ENCODE measurements at places on chromosomes 1 and 21.

GRCh38 chr1:67612788-67613241, 72.2 kb upstream of the GADD45A start:
- DNase-seq = no peak

GRCh38 chr1:15883326-15883725, 35.8 kb downstream of the SPEN start:
- no peak for DNase-seq

DNA sequence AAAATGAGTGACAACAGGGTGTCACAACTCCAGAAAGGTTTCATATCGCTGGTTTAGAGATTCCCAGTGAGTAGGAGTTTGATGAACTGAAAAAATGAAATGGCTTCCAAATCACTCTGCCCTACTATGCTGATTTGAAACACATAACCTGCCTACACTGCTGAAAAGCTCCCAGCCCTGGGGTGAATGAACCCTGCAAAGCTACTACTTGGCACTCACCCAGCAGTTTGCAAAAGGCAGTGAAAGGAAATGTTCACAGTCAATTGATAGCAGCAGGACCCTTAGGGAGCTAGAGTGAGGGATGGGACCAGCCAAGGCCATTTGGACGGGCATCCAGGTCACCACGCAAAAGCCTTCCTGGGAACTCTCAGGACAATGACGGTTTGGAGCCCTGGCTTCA, 44.4 kb upstream of the SRP9 start:
- DNase-seq = no peak

DNA sequence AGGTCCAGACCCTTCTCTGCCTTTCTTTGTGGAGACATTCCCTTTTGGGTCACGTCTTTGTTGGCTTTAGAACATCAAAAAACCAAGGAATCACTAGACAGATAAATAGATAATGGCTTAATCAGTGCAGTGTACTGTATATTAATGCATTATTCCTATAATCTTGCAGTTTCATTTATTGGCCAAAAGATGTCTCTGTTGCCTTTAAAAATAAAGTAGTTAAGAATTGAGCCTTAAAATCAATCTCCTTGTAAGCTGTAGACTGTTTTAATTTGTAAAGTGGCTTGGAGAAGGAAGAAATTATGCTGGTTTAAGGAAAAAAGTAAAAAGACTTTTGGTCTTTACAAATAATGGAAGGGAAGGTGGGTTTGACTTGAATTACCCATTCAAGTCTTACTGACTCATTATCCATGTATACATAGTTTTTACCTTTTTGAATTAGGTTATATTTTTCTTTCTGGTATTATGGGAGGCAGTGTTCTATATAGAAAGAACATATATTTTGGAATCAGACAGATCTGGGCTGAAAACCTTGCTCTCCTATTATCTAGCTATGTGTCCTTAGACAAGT, 84.6 kb downstream of the VPS13D start:
- DNase-seq = no peak

DNA sequence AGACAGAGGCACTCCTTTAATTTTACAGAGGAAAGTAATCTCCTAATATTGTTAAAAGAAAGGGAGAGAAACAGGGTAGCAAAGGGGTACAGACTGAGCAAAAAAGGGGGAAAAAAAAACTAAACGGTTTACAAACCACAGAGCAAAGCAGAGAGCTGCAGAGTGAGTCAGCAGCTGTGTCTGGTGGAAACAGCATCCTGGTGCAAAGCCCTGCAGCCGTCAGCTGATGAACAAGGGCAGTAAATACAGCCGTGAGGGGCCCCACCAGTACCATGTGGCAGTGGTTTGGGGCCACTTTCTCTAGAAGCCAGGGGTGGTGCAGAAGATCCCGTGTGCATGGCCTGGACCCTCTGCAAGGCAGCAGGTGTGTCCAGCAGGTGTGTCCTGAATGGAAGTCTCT, 111.3 kb downstream of the ERG start:
- DNase-seq = no peak

DNA sequence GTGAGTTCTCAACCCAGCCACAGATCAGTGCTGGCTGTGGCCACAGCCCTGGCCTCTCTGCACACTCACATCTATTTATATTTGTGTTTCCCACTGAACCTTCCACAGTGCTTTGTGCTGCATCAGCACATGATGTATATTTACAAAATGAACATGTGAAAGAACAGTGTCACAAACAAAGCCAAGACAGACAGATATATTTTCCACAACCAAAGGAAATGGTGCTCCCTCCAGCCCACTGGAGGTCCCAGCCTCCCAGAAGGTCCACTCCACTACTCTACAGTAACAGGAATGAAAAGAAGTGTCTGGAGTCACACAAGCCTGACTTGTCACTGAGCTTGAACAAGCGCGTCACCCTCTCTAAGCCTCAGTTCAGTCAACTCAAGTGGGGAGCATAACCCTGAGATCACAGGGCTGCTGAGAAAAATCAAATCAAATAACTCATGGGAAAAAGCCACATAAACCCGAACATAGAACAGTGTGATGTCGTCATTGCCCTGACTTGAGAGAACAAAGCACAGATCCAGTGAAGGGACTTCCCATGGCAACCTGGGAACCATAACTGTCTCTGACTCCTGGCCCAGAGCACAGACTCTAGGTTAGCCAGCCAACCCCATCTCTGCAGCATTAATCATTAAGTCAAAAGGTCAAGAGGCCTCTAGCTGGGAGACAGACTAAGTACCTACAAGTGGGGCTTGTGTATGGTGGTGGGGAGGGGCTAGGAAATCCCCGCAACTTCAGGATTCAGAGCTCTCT, 121.2 kb downstream of the TRABD2B start:
- DNase-seq = no peak

DNA sequence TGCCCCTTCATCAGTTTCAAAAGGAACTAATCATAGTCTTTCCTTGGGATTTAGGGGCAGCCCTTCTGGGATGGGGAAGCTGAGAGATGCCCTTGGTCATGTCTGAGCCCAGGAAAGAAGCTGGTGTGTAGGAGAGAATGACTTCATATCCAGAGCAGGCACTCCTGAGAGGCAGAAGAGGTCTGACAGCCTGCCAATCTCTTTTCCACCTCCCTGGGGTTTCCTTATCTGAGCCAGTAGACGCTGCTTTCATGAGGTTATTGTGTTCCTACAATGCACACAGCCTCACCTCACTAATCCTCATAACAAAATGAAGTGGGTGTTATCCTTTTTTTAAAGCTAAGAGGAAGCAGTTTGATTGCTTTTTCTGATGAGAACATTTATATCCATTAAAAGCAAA, 14.1 kb downstream of the ROR1 start:
- no peak for DNase-seq

DNA sequence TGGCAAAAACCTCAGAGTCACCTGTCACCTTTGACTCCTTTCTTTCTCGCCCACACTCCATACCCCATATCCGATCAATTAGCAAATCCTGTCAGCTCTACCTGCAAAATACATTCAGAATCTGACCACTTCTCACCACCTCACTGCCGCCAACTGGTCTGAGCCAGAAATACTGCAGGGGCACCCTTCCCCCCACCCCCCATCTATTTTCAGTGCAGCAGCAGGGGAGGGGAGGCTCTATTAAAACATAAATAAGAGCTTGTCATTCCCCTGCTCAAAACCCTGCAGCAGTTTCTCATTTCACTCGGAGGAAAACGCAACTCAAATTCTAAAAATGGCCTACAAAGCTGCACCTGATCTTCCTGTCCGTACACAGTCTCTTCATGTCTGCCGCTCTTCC, 3.9 kb downstream of the PKLR start:
- DNase-seq = no peak

- DNase-seq = no peak
Observed at GRCh38 chr1:203692565-203693470, 66.2 kb downstream of the ATP2B4 start.

Measured in CD4-positive, alpha-beta T cell treated with Interleukin-4 for 1 hour (primary cell).